Neural progenitor cell (in vitro differentiated cells): ENCODE measurements at places on chromosomes 5 and 9.

GRCh38 chr5:156591631-156592030 lies 258.5 kb upstream of the PPP1R2B start:
- DNase-seq, result no peak
- no peaks in the 10 kb centered on the region for H3K36me3 ChIP-seq
- H3K27ac ChIP-seq, result no peak overlapping the region
- H3K4me3 ChIP-seq, result no peak overlapping the region
- no peaks in the 10 kb centered on the region for H3K27me3 ChIP-seq
- no peaks in the 10 kb centered on the region for H3K4me1 ChIP-seq

DNA sequence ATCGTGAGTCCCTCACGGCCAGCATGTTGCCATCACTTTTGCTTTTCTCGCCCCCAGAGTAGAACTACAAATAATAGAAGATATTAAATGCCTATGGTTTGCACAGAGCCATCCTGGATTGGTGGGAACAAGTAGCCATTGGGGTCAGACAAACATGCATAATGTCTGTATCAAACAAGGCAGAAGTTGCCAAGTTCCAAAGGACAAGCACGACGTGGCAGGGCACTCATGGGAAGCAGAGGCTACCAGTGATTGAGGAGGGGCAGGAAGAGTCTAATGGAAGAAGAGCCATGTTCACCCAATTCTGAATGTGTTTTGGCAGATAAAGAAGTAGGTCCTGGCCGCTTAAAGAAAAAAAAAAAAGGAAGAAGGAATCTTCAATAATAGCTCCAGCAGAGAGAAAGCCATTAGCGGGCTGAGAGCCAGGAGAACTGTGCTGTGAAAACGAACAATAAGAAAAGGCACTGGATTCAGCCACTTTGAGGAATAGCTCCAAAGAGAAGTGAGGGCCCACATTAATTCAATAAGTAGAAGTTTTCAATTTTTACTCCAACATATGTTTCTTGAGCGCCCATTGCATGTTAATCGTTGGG lies 153.7 kb upstream of the ADCY2 start:
- H3K4me1 ChIP-seq, result peaks cover 21% of the 10 kb centered on the region
- H3K27ac ChIP-seq, result no peak overlapping the region
- no peaks in the 10 kb centered on the region for H3K27me3 ChIP-seq
- DNase-seq, result no peak
- H3K4me3 ChIP-seq, result no peak overlapping the region
- no peaks in the 10 kb centered on the region for H3K36me3 ChIP-seq

- peaks cover 25% of the 10 kb centered on the region for H3K4me1 ChIP-seq
- H3K4me3 ChIP-seq, result peak overlapping the region; percentile 71
- no peak overlapping the region for H3K27ac ChIP-seq
- DNase-seq, result peak; percentile 18
Measured at GRCh38 chr9:120713257-120714087, 798 bp downstream of the MEGF9 start.

DNA sequence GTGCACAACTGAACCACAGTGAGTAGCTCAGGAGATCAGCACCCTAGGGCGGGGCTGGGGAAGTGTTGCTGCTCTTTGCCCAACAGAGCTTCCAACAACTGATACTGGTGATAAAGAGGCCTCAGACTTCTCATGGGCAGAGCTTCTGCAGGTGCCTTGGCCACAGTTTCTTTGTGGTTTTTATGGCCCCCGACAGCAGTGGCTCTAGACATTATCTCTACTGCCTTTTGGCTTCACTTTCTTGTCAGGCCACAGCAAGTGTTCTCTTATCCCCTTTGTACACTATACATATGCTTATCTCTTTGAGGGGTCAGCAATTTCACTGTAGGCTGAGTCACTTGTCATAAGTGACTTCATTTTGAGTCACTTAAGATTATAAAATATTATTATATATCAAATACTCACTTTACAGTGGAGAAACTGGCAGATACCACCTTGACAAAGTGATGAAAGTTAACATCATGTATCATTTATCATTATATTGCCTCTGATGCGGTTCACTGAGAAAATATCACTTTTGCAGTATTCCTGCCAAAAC lies 90.9 kb upstream of the COX7C start:
- no peaks in the 10 kb centered on the region for H3K4me1 ChIP-seq
- no peaks in the 10 kb centered on the region for H3K27me3 ChIP-seq
- no peak overlapping the region for H3K4me3 ChIP-seq
- no peak for DNase-seq
- no peak overlapping the region for H3K27ac ChIP-seq
- H3K36me3 ChIP-seq, result no peaks in the 10 kb centered on the region

DNA sequence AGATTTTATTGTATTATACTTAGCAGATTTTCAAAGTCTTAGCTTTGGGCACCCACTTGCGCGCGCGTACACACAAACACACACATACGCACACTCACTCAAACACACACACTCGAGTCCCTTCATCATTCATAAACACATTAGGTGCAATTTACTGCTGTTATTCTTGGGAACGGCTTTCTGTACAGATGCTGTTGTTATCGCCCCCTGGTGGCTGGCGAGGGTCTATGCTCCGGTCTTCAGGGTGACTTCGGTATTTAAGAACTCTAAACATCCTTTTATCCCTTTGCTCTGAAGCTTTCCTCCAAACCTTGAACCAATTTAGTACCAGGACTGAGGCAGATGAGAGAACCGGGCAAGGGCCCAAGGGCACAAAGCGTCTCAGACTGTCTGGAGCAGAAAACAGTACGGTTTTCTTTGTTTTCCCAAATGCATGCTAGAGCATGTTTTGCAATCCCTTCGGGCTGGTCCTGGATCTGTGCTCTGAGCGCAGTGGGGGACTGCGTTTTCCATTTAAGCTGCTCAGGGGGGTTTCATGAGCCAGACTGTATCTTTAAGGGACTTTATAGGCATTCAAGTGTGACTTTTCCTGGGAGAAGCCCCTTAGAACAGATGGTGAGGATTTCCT lies 1.7 kb upstream of the SLIT3 start:
- H3K4me3 ChIP-seq, result no peak overlapping the region
- H3K4me1 ChIP-seq, result peaks cover 9% of the 10 kb centered on the region
- peaks cover 72% of the 10 kb centered on the region for H3K27me3 ChIP-seq
- H3K27ac ChIP-seq, result no peak overlapping the region
- H3K36me3 ChIP-seq, result no peaks in the 10 kb centered on the region

- H3K4me1 ChIP-seq, result peaks cover 3% of the 10 kb centered on the region
- no peaks in the 10 kb centered on the region for H3K36me3 ChIP-seq
- DNase-seq, result no peak
Measured at GRCh38 chr9:79184831-79185230, 386.9 kb upstream of the TLE4 start.

DNA sequence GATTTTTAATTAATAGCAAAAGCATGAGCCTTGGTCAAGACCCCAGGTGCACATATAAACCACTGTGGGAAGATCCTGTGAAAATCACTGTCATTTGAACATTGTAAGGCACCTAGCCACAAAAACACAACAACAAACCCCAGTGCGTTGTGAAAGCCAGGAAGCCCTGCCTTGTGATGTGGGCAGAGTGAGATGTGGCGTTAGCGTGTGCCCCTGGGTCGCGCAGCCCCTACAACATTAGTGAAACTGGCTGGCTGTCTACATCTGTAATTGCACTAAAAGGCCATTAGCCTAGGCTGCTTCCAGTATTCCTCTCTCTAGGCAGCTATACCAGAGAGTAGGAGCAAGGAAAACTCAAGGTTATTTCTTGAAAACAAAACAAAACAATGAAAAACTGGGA lies 21.1 kb upstream of the PDZD2 start:
- no peak for DNase-seq
- peaks cover 9% of the 10 kb centered on the region for H3K4me1 ChIP-seq
- H3K27me3 ChIP-seq, result no peaks in the 10 kb centered on the region
- H3K36me3 ChIP-seq, result no peaks in the 10 kb centered on the region

- peaks cover 23% of the 10 kb centered on the region for H3K4me1 ChIP-seq
- no peaks in the 10 kb centered on the region for H3K36me3 ChIP-seq
- no peak for DNase-seq
- no peak overlapping the region for H3K27ac ChIP-seq
- H3K27me3 ChIP-seq, result no peaks in the 10 kb centered on the region
Measured at GRCh38 chr5:114411380-114411931, 49.6 kb downstream of the KCNN2 start.

- H3K4me1 ChIP-seq, result no peaks in the 10 kb centered on the region
- H3K4me3 ChIP-seq, result no peak overlapping the region
- H3K36me3 ChIP-seq, result no peaks in the 10 kb centered on the region
- no peaks in the 10 kb centered on the region for H3K27me3 ChIP-seq
Measured at GRCh38 chr5:118778941-118779340, 209.4 kb downstream of the DTWD2 start.

DNA sequence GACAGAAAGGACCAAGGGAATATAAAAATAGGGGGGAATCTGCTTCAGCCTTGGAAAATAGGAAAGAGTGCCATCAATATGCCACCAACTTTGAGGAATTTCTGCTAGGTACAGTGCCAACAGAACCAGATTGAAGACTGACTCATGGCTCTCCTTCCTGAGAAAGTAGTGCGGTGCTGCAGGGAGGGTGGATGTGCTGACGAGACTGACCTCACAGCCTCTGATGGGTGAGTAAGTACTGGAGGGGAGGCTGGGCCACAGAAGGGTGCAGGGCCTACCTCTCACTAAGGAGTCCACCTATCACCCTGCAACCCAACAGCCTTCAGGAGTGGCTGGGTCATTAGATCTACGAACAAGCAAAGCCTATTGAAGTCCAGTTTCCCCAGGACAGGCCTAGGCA lies 187.6 kb downstream of the GABBR2 start:
- H3K36me3 ChIP-seq, result no peaks in the 10 kb centered on the region
- H3K4me3 ChIP-seq, result no peak overlapping the region
- peaks cover 13% of the 10 kb centered on the region for H3K27me3 ChIP-seq

DNA sequence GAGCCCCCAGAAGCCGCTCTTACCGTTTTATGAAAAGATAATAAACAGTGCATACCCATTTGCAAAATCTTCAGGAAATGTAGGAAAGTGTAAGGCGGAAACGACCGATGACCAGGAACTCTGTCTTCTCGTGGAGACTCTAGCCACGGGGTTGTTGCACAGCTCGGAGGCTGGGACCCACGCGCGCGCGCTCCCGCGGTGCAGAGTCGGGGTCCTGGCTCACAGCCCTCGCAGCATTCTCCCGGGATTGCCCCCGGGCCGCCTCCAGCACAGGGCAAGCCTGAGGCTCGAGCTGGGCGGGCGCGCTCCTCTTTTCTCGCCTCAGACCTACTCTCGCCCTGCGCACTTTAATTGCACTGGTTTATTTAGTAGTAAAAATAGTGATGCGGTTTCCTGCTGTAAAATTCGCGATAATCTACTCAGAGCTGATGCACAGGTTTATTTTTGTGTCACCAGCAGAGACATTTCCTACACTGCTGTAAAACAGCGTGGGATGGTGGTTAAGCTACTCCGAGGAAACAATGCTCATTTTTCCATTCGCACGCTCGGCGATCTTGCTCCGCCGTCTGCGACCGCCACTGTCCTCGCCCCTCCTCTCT lies 15.5 kb downstream of the TRIM7 start:
- peak overlapping the region; percentile 88 for H3K4me3 ChIP-seq
- peaks cover 2% of the 10 kb centered on the region for H3K4me1 ChIP-seq
- peaks cover 45% of the 10 kb centered on the region for H3K27me3 ChIP-seq
- H3K36me3 ChIP-seq, result no peaks in the 10 kb centered on the region
- DNase-seq, result peak; percentile 52

DNA sequence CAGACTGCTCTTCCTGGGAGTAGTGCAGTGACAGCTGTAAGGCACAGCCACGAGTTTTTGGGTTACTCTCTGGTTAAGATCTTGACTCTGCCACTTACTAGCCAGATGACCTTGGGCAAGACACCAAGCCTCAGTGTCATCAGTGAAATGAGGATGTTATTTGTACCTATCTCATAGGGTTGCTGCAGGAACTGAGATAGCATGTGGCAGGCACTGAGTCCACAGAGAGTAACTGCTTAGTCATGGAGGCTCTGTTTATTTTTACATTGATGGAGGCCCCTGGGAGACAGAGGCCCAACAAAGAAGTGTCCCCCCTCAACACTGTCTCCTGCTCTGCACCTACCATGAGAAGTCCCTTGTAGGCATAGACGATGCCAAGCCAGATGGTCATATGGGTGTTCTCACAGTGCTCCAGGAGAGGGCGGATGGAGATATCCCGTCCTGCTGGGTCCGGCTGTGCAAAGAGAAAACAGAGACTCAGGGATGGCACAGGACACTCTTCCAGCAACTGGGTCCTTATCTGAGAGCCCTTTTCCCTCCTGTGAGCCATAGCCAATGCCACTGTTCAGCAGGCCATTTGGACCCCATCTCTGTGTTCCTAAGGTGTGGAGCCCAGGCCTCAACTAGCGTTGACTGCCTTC lies 55.4 kb upstream of the TBC1D2 start:
- no peak for DNase-seq
- no peaks in the 10 kb centered on the region for H3K4me1 ChIP-seq
- no peaks in the 10 kb centered on the region for H3K27me3 ChIP-seq
- no peak overlapping the region for H3K4me3 ChIP-seq

DNA sequence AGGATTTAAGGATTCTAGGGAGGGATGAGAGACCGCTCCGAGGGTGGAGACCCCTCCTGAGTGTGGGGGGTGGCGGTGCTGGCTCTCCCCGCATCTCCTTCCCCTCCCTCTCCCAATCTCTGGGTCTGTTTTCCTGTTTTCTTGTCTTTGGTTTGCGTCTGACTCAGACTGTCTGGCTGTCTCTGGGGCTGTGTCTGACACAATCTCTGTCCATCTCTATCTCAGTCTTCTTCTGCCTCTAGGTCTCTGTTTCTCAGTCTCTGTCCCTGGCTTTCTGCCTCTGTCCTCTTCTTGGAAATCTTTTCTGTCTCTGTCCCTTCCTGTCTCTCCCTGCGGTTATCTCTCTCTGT lies 196 bp upstream of the GRM6 start:
- H3K36me3 ChIP-seq, result no peaks in the 10 kb centered on the region
- peaks cover 60% of the 10 kb centered on the region for H3K27me3 ChIP-seq
- H3K27ac ChIP-seq, result no peak overlapping the region
- H3K4me1 ChIP-seq, result peaks cover 6% of the 10 kb centered on the region
- no peak for DNase-seq
- H3K4me3 ChIP-seq, result peak overlapping the region; percentile 49

GRCh38 chr5:170860818-170861666 lies 776 bp upstream of the RANBP17 start:
- no peak for DNase-seq
- no peak overlapping the region for H3K27ac ChIP-seq
- peaks cover 9% of the 10 kb centered on the region for H3K27me3 ChIP-seq
- H3K4me1 ChIP-seq, result peaks cover 5% of the 10 kb centered on the region
- H3K36me3 ChIP-seq, result no peaks in the 10 kb centered on the region

GRCh38 chr5:16934677-16935153 lies 1.4 kb downstream of the MYO10 start:
- H3K27me3 ChIP-seq, result peaks cover 36% of the 10 kb centered on the region
- H3K4me1 ChIP-seq, result peaks cover 42% of the 10 kb centered on the region
- H3K36me3 ChIP-seq, result no peaks in the 10 kb centered on the region

GRCh38 chr5:5128766-5129165 lies 11.4 kb upstream of the ADAMTS16 start:
- no peak overlapping the region for H3K27ac ChIP-seq
- DNase-seq, result no peak
- H3K4me1 ChIP-seq, result no peaks in the 10 kb centered on the region
- no peaks in the 10 kb centered on the region for H3K36me3 ChIP-seq
